ENCODE measurements at places on chromosomes 2 and 18. TPM values are rescaled to one million over a fixed set of nuclear protein-coding genes. Genes with fewer than 3 reads are reported as not detected.

The AKAIN1 gene
- total RNA-seq: not detected

The AQP12B gene
- total RNA-seq: not detected

The SNED1 gene
- 2.5 TPM for total RNA-seq

The PRSS56 gene
- total RNA-seq: not detected

The RPRM gene
- 0.20 TPM for total RNA-seq

The C2orf66 gene
- 0.42 TPM for total RNA-seq

The RGPD4 gene
- not detected for total RNA-seq

The EGR4 gene
- total RNA-seq: 1.9 TPM

The CCL20 gene
- 3.2 TPM for total RNA-seq

The POTEF gene
- total RNA-seq: not detected

The PTPRN gene
- not detected for total RNA-seq

The CD8B gene
- 1.5 TPM for total RNA-seq

The EPAS1 gene
- 22.9 TPM for total RNA-seq

The MEIS1 gene
- total RNA-seq: not detected

The CRYBA2 gene
- not detected for total RNA-seq

Data from activated T-helper 1 cell treated with anti-CD3 and anti-CD28 coated beads, Interleukin-12 subunit alpha, Interleukin-12 subunit beta, Interleukin-2, Interleukin-4 antibody, amounts not matched to agents 30 ng/mL and 10 ng/mL and 1 ng/mL, durations not matched to agents 14 hours and 24 hours and 36 hours (primary cell).